ENCODE measurements at places on chromosomes 12 and 14. TPM values are rescaled to one million over a fixed set of nuclear protein-coding genes. Genes with fewer than 3 reads are reported as not detected.

Gene RNASE1
- total RNA-seq: 223 TPM

GRCh38 chr12:106170285-106170684, 31.5 kb upstream of the NUAK1 start:
- H3K27ac ChIP-seq: no peak overlapping the region
- H3K4me1 ChIP-seq: no peaks in the 10 kb centered on the region
- H3K27me3 ChIP-seq: no peaks in the 10 kb centered on the region
- H3K4me3 ChIP-seq: no peak overlapping the region

DNA sequence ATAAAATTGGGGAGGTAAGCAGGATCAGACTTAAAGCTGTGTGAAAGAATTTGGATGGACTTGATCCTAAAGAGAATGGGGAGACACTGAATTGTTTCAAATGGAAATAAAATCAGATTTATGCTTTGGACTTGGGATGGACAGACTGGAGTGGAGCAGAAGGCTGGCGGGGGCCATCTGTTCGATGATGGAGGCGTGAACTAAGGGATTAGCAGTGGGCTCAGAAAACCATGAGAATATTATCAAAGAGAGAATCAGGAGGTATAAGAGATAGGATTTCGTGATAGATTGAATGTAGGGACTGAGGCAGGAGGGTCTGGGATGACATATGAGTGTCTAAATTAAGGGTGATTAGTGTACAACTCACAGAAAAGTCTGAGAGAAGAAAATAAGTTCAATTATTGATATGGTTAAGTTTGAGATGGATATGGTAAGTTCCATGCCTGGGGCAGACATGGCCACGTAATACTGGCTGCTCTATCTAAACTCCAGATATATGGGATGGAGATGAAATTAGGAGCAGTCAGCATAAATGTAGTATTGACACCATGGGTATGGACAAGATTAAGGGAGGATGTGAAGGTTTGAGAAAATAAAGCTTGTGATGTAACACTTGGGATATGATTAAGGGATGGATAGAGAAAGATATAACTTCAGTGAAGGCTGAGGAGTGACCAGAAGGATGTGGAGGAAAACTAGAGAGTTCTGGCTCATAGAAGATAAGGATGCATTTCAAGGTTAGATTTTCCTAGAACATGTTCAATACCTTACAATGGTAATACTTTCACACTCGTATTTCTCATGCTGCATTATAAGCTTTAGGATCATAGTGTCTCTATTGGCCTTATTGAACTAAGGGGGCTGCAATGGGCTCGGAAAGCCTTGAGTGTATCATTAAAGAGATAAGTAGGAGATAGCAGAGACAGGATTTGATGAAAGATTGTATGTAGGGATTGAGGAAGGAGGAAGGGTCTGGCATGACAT, 1.0 kb upstream of the TSSK4 start:
- no peak for DNase-seq
- H3K27ac ChIP-seq: no peak overlapping the region
- H3K27me3 ChIP-seq: no peaks in the 10 kb centered on the region
- no peaks in the 10 kb centered on the region for H3K4me1 ChIP-seq

Gene GARIN6
- total RNA-seq: not detected

- H3K36me3 ChIP-seq: peaks cover 35% of the 10 kb centered on the region
- H3K27ac ChIP-seq: no peak overlapping the region
- H3K4me3 ChIP-seq: no peak overlapping the region
- DNase-seq: no peak
- H3K27me3 ChIP-seq: no peaks in the 10 kb centered on the region
- no peaks in the 10 kb centered on the region for H3K4me1 ChIP-seq
Measured at GRCh38 chr12:321606-322326, 59.1 kb upstream of the SLC6A13 start.

DNA sequence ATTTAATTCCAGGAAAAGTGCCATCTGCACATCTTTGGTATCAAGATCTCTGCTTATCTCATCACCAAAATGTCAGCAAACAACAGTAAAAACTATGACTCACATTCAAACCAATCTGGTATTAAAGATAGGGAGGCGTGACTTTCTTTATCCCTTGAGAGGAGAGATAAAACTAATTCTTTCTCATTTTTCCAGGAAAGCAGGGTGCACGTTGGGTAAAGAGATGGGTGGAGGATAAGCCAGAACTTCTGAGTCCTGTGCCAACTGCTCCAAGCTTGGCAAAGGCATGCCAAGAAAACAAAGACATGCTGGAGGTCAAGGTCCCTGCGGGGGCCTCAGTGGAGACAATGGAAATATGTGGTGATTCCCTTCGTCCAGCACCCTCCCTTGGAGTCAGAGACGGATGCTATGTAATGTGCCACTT, 225.8 kb upstream of the PLXNC1 start:
- H3K36me3 ChIP-seq: no peaks in the 10 kb centered on the region
- no peak overlapping the region for H3K27ac ChIP-seq
- no peaks in the 10 kb centered on the region for H3K27me3 ChIP-seq
- DNase-seq: no peak

GRCh38 chr14:74257078-74257940, 18.1 kb downstream of the VSX2 start:
- H3K4me1 ChIP-seq: peaks cover 17% of the 10 kb centered on the region
- no peaks in the 10 kb centered on the region for H3K36me3 ChIP-seq
- H3K4me3 ChIP-seq: peak overlapping the region; percentile 57

Gene TDG
- total RNA-seq: 29.9 TPM

GRCh38 chr12:168763-169525, 45.0 kb downstream of the SLC6A12 start:
- DNase-seq: no peak
- no peak overlapping the region for H3K27ac ChIP-seq
- no peaks in the 10 kb centered on the region for H3K27me3 ChIP-seq
- H3K4me1 ChIP-seq: peaks cover 62% of the 10 kb centered on the region
- H3K36me3 ChIP-seq: peaks cover 36% of the 10 kb centered on the region

Gene FOXA1
- 0.40 TPM for total RNA-seq

- H3K36me3 ChIP-seq: no peaks in the 10 kb centered on the region
- no peak for DNase-seq
- no peak overlapping the region for H3K4me3 ChIP-seq
- H3K27me3 ChIP-seq: no peaks in the 10 kb centered on the region
Measured at GRCh38 chr14:59422069-59422881, 42.9 kb downstream of the GPR135 start.

GRCh38 chr14:88592031-88592430, 29.2 kb downstream of the ZC3H14 start:
- H3K27me3 ChIP-seq: no peaks in the 10 kb centered on the region
- no peak for DNase-seq
- H3K27ac ChIP-seq: no peak overlapping the region
- H3K4me3 ChIP-seq: no peak overlapping the region
- peaks cover 32% of the 10 kb centered on the region for H3K36me3 ChIP-seq
- H3K4me1 ChIP-seq: no peaks in the 10 kb centered on the region

GRCh38 chr12:93322784-93323183, 54.9 kb upstream of the NUDT4 start:
- H3K4me1 ChIP-seq: peaks cover 3% of the 10 kb centered on the region
- no peak overlapping the region for H3K4me3 ChIP-seq
- no peaks in the 10 kb centered on the region for H3K36me3 ChIP-seq
- no peak overlapping the region for H3K27ac ChIP-seq
- no peak for DNase-seq
- H3K27me3 ChIP-seq: no peaks in the 10 kb centered on the region

DNA sequence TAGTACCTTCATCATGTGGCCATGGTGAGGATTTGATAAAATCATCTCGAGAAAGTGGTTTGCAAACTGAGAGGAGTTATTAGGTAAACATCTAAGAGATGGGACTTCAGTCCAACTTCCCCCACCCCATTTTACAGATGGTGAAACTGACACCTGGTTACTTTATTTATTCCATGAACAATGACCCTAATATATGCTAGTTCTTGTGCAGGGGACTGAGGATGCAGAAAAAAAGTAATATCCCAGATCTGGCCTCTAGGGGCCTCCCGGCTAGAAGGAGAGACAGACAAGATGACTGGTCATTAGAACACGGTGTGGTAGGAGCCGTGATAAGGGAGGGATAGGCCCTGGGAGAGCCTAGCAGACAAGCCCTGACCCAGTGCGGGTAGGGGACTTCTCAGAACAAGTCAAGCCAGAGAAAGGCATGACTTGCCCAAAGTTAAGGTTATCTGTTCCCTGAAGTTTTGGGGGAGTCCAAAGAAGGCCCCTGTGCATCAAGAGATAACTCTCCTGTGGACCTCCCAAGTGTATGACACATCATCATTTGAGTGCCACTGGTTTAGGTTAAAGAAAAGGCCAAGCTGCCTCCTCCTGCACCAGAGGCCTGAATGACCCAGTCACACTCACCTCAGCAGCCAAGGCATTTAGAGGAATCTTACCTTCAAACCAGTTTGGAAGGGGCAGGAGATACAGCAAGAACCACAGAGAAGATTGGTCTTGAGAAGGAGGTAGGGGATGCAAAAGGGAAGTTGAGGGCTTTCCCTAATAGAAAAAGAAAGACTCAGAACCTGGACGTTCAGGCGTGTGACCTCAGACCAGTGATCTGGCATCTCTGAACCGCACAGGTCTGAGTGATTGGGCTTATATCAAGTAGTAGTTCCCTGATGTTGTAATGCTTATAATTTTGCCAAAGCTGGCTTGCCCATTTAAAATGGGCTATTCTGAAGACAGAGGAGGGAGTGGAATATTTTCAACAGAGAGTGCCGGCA, 1.6 kb downstream of the CMKLR1 start:
- H3K4me3 ChIP-seq: no peak overlapping the region
- peaks cover 5% of the 10 kb centered on the region for H3K27me3 ChIP-seq
- no peak overlapping the region for H3K27ac ChIP-seq
- DNase-seq: no peak
- H3K36me3 ChIP-seq: no peaks in the 10 kb centered on the region
- peaks cover 13% of the 10 kb centered on the region for H3K4me1 ChIP-seq

DNA sequence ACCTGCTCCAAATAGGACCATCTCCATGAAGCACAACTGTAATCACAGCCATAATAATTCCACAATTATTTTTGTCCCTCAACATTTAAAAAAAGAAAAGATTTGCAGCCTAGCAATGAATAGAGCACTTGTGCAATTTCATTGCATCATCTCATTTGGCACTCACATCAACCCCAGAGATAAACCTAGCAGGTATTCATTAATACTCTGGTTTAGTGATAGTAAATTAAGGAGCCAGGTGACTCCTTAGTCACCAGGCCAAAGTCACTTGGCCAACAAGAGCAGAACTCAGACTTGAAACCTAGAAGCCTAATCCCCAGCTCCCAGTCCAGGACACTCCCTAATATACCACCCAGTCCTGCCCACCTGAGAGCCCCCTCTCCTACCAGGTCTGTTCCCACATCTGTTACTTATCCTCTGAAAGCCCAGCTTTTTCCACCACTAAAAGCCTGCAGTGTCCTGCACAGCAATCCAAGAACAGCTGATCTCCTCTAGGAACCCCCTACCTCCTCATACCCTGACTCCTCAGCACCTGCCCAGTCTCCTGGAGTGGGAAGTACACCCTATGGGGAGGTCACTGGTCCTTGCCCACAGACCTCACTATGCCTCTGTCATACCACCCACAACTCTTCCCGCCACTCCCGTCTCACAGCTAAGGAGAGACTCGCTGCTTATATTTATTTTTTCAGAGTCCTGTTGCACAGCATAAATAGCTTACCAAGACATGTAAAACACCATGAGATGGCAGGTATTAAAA, 22.1 kb downstream of the OR10P1 start:
- no peaks in the 10 kb centered on the region for H3K27me3 ChIP-seq
- no peak overlapping the region for H3K27ac ChIP-seq
- DNase-seq: no peak
- H3K4me3 ChIP-seq: no peak overlapping the region

GRCh38 chr14:54291491-54292191, 105.2 kb upstream of the CDKN3 start:
- H3K4me3 ChIP-seq: no peak overlapping the region
- no peak overlapping the region for H3K27ac ChIP-seq
- H3K36me3 ChIP-seq: no peaks in the 10 kb centered on the region
- no peak for DNase-seq

Gene TMPRSS12
- not detected for total RNA-seq

- H3K4me1 ChIP-seq: peaks cover 4% of the 10 kb centered on the region
- DNase-seq: no peak
- H3K4me3 ChIP-seq: no peak overlapping the region
Measured at GRCh38 chr12:117563007-117563406, 201.6 kb upstream of the NOS1 start.

GRCh38 chr12:82517027-82517426, 158.7 kb downstream of the METTL25 start:
- H3K4me1 ChIP-seq: no peaks in the 10 kb centered on the region
- no peaks in the 10 kb centered on the region for H3K27me3 ChIP-seq
- H3K4me3 ChIP-seq: no peak overlapping the region
- H3K36me3 ChIP-seq: no peaks in the 10 kb centered on the region
- no peak overlapping the region for H3K27ac ChIP-seq
- no peak for DNase-seq

- H3K27ac ChIP-seq: no peak overlapping the region
- H3K27me3 ChIP-seq: no peaks in the 10 kb centered on the region
- H3K4me3 ChIP-seq: no peak overlapping the region
- H3K4me1 ChIP-seq: peaks cover 7% of the 10 kb centered on the region
Measured at GRCh38 chr14:39467889-39468524, 35.8 kb upstream of the FBXO33 start.

Gene SNRPF
- total RNA-seq: 21.0 TPM

Gene DNAJC22
- total RNA-seq: 2.3 TPM

Gene ARHGAP9
- total RNA-seq: 4.8 TPM

- no peak overlapping the region for H3K4me3 ChIP-seq
- no peaks in the 10 kb centered on the region for H3K27me3 ChIP-seq
Measured at GRCh38 chr12:97283297-97283696, 179.3 kb upstream of the RMST start.

GRCh38 chr12:9902539-9903228, 21.4 kb downstream of the KLRF2 start:
- H3K36me3 ChIP-seq: no peaks in the 10 kb centered on the region
- H3K4me3 ChIP-seq: no peak overlapping the region
- no peak for DNase-seq
- H3K27ac ChIP-seq: no peak overlapping the region
- H3K4me1 ChIP-seq: no peaks in the 10 kb centered on the region

Gene IFNG-AS1
- 0.22 TPM for total RNA-seq

DNA sequence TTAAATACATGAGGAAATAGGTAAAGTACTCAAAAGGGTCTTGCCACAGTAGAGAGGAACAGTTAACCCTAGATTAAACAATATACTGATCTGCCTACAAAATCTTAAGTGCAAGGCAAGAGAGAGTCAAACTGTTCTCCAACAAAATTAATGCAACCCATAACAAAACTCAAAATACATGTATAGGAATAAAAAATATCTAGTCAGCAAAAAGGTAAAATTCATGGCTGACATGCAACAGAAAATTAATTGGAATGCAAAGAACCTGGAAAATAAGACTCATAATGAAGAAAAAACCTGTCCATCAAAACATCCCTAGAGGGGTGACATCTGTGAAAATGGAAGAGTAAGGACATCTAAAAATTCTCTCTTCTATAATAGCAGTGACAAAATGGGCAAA, 173.6 kb downstream of the ADAMTS20 start:
- H3K27ac ChIP-seq: no peak overlapping the region
- no peaks in the 10 kb centered on the region for H3K4me1 ChIP-seq
- no peaks in the 10 kb centered on the region for H3K27me3 ChIP-seq
- H3K36me3 ChIP-seq: no peaks in the 10 kb centered on the region
- H3K4me3 ChIP-seq: no peak overlapping the region

Gene POTEG
- not detected for total RNA-seq

Gene OR6C2
- total RNA-seq: not detected
